ENCODE measurements at places on chromosomes 13 and 19.

DNA sequence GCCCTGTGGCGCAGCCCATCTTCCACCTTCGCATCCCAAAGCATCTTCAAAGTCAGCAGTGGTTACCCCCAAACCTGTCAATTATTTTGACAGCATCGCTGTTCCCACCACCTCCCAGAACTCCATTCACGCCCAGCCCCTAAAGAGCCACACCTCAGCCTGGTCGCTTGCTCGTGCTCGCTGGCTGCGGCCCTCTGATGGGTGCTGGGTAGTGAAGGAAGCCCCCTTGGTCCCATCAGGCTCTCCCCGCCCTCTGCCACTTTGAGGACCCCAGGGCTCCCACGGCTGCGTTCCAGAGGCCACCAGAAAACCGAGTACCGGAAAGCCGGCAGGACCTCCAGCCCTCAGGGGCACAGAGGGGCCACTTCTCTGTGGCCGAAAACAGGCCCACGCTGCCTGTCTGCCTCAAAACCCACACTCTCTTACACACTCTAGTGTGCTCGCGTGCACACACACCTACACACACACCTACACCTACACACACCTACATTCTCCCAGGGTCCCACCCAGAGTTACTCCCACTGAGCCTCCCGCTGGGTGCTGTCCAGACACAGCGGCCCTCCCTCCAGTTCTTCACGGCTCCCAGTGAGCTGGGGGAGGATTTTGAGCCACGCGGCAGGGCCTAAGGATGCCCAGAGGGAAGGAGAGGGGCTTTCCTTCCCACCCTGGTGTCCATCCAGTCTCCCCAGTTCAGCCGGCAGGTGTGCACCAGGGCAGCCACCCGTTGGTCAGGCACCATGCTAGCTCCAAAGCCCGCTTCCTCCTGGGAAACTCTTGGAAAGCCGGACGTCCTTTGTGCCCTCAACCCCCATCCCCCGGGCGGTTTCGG, 1.9 kb downstream of the VSTM2B start:
- DNase-seq: no peak

GRCh38 chr19:39110263-39110967, 15.2 kb upstream of the PAK4 start:
- no peak for DNase-seq

GRCh38 chr13:100039740-100040139, 49.2 kb upstream of the PCCA start:
- DNase-seq: no peak

GRCh38 chr13:28585561-28585960, 73.4 kb upstream of the POMP start:
- DNase-seq: no peak

DNA sequence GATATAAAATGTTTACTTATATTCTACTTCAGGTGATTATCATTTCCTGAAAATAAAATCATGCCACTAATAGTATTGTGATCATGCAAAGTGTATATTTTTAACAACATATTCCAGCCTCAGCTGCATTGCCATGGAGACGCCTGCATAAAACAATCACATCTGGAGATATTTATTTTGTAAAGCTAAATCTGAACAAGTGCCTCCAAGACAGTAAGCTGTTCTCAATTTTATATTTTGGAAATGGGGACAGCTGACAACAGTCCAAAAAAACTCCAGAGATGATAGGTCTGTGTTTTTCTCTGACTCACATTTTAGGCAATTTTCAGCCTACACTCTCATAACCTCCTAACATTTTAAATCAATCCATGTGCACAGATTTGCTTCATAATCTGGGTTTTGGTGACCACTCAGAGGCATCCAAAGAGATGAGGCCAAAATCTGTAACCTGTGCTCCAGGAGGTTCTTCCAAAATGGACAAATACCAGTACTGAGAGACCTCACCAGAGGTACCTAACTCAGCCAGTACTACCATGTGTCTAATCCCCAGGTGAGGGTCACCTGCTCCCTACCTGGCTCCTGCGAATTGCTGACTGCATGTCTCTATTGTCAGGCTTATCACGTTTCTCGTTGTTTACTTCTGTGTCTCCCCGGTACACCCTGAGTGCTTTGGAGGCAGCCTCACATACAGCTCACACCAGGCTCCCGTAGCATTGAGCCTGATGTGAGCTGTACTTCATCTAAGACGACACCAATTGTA, 62.7 kb downstream of the COL4A1 start:
- DNase-seq: no peak

DNA sequence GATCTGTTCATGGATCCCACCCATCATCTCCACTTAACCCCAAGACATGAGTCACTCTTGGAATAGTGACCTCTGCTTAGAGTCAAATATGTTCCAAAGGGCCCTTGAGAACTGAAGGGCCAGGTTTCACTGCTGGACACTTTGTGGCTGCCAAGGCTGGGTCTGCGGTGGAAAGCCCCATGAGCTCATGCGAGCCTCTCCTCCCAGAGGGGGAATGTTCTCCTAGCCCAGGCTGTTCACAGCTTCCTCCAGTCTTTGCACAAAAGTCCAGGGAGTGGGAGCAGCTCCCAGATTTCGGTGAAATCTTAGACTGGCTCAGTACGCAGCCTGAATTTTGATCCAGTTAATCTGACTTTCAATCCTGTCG, 732 bp upstream of the DCLK1 start:
- DNase-seq: no peak

All from natural killer cell treated with Interleukin-12 subunit alpha and Interleukin-12 subunit beta and Interleukin-15 and Interleukin-18, amount 100 ng/mL, for 72 hours (primary cell).